ENCODE measurements at places on chromosomes 12 and 14.

GRCh38 chr12:100798286-100799160, 3.9 kb downstream of the ANO4 start:
- no peak for DNase-seq

DNA sequence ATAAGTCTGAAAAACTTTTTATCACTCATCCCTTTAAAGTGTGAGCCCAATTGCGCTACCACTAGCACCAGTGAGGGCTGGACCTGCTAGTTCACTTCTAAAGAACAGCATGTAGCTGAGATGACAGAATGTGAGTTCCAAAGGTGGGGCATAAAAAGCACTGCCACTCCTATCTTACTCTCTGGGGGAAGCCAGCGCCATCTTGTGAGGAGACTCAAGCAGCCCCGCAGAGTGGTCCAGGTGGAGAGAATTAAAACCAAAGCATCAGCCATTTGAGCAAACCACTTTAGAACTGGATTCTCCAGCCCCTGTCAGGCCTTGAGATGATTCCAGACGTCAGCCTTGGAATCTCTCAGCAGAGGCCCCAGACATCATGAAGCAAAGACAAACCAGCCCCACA, 39.9 kb downstream of the TMEM132D start:
- DNase-seq = no peak

DNA sequence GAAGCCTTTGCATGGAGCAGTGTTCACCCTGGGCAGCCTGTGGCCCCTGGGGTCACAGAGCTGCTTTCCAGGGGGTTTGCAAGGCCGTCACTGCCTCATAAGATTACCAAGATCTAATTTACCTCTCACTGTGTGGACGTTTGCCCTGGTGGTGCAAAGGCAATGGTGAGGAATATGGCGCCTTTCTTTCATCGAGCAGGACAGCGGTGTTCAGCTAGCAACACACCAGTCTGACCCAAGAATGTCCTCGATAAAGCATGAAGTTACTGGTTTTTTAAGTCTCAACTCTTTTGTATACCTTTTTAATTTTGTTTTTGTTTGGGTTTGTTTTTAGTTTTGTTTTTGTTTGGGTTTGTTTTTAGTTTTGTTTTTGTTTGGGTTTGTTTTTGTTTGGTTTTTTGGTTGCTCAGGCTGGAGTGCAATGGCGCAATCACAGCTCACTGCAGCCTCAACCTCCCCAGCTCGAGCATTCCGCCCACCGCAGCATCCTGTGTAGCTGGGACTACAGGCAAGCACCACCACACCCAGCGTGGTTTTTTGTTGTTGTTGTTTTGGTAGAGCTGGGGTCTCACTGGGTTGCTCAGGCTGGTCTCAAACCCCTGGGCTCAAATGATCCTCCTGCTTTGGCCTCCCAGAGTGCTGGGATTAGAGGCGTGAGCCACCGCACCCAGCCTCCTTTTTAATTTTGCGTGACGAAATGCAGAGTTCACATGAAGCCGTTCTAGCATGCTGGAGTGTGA, 57.9 kb downstream of the PPP2R5C start:
- peak; percentile 72 for DNase-seq

GRCh38 chr12:57781244-57781643, 1.3 kb upstream of the TSFM start:
- DNase-seq = no peak

DNA sequence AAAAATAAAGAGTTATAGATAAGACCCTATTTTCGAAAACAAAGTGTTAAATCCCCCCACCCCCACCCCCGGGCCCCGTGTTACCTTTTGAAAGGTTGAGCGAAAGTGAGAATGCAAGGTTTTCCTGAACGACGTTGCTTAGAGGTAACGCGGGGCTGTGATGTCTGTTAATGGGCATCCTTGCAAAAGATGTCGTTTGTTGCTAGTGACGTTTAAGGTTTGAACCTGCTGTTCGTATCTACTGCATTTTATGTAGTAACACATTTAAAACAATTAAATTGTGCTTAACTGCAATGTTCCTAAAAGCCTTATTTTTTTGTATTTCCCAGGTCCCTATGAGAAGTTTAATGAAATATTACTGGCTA, 1.2 kb downstream of the CPSF6 start:
- peak; percentile 39 for DNase-seq

DNA sequence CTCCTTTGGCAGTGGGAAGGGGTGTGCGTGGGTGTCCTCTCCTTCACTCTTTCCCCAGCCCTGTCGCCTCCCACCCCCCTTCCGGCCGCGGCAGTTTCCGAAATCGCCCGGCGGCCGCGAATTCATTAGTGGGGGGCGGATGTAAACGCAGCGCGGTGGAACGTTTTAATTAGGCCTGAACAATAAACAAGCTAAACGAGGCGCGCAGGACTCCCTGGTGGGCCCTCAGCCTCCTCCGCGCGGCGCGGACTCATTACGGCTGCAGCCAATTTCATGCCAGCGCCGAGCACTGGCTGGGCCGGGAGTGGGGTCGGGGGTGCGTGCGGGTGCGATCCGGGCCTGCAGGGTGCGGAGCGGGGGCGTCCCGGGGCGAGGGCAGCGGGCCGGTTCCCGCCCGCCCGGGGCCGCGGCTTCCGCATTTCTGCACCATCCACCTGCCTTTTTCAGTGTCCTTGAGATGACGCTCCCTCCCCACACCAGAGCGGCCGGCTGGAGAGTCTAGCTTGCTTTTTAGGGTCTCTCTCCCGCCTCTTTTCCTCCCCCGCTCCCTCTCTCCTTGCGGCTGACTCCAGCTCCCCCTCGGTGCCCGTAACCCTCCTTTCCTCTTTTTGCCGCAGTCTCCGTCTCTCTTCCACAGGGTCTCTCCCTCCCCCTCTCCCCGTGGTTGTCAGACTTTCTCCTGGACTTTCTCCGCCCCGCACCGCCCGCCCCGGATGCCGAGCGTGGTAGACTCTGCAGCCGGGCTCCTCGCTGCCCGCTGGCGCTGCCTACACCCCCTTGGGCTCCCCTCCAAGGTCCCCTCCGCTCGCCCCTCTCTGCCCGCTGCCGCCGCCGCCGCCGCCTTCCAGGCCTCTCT, at the start of gene CISTR:
CISTR (minus strand) TSS at position 644 of the 856 bp plus-strand sequence.
- peak; percentile 35 for DNase-seq

GRCh38 chr14:41905394-41905964, 298.8 kb downstream of the LRFN5 start:
- DNase-seq = no peak

DNA sequence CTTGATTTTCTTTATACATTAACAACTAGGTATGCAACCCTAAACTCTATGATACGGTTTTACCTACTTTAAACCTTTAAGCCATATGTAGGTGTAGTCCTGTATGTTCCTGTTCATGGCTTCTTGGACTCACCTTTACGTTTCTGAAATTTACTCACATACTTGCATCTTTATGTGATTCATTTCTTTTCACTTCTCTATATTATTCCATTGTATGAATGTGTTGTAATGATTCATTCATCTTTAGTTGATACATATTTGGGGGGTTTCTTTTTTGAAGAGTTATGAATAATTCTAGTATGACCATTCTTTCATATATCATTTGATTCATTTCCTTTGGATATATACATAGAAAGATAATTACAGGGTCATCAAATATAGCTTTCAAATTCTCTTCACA, 2.4 kb upstream of the TAS2R50 start:
- DNase-seq = no peak

GRCh38 chr12:110889361-110889760, 31.0 kb downstream of the MYL2 start:
- DNase-seq = no peak

DNA sequence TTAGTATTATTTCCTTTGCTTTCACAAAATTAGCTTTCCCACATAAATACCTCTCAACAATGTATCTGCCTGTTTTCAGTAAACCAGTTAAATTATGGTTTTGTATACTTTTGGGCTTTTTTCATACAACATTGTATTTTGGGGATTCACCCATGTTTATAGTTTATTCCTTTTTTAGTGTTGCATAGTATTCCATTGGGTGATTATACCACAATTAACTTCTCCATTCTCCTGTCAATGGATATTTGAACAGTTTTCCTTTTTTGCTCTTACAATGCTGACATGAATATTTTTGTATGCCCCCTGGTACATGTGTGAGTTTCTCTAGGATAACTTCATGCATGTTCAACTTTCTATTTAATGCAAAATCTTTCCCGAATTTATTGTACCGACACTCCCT, 12.6 kb upstream of the NDUFA12 start:
- no peak for DNase-seq

GRCh38 chr12:92503971-92504593, 198.7 kb upstream of the PLEKHG7 start:
- no peak for DNase-seq

- no peak for DNase-seq
Measured at GRCh38 chr14:22203036-22203435, 386.0 kb downstream of the DAD1 start.

DNA sequence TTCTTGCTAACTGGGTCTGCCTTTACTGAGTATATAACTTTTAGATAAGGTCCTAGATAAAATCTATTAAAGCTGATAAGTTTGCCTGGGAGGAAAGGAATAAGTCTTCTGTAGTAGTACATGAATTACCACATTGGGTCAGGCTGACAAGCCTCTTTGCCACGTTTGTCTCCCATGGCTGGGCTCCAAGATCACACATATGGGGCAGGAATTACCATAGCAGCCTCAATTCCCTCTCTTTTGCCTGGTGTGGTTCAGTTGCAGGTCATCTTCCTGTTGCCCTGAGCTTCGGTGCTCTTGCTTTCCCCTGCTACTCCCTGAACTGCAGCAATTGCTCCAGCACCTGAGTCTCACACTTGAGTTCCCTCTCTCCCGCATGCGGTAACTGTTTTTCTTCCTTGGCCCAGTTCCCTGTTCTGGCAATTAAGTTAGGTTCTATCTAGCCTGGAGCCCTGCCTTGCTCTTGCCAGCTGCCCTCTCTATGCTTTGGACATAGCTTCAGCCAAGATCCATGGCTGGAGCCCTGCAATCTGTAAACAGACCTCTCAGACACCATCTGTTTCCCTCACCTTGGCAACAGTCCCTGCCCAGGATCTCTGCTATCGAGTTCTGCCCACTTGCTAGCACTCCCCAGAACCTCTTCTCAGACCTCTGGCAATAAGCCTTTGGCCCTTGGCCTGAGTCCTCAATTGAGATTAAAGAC, 5.8 kb upstream of the GLT8D2 start:
- DNase-seq = no peak

- no peak for DNase-seq
Measured at GRCh38 chr14:34228650-34228976, 233.4 kb downstream of the SPTSSA start.

Measured in activated naive CD4-positive, alpha-beta T cell treated with Interleukin-2 at 50 U/mL for 16 hours (primary cell).